ENCODE measurements at places on chromosomes 4 and X.

DNA sequence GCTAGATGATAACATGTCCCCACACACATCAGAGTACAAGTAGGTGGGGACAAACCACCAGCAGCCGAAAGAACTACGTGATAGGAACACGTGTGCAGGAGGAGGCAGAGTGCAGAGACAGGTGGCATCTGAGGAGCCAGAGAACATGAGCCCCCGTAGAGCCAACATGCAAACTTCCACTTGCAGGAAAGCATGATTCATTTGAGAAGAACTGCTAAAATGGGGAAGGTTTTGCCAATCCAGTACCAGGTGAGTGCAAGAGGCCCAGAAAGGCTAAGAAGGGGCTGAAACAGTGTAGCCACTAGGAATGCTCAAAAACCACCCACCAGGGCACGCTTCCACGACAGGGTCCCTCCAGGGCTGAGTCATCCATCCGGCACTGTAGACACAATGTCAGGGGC, 149.8 kb upstream of the TENM3 start:
- DNase-seq: no peak

GRCh38 chr4:185566972-185567371, 31.7 kb upstream of the PDLIM3 start:
- no peak for DNase-seq

GRCh38 chr4:26467724-26468123, 22.6 kb downstream of the CCKAR start:
- no peak for DNase-seq

DNA sequence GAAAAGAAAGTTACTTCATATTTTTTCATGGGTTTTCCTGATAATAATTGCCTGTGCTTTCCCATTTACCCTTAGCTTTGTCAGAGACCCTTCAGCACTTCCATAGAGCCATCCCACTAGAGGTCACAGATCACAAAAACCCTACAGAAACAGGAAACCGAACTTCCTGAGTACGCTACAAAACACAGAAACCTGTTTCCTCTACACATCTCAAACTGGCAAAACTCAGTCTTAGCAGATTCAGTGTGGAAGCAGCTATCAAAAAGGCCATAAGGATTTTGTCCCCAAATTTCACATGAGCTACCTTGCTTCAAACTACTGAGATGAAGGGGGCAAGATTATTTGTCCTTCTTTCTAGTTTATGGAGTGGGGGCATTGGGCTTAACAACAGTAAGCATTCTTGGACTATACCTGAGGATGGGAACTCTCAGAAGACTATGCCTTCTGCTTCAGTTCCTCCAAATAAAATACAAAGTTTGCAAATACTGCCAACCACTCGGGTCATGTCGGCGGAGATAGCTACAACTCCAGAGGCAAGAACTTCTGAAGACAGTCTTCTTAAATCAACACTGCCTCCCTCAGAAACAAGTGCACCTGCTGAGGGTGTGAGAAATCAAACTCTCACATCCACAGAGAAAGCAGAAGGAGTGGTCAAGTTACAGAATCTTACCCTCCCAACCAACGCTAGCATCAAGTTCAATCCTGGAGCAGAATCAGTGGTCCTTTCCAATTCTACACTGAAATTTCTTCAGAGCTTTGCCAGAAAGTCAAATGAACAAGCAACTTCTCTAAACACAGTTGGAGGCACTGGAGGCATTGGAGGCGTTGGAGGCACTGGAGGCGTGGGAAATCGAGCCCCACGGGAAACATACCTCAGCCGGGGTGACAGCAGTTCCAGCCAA, at the start of gene MMRN1:
Gene MMRN1 (plus strand): TSS at position 206 of the 902 bp plus-strand sequence. CDS start 118 bp downstream, at position 324.
- DNase-seq: no peak

- DNase-seq: no peak
These were observed 478.5 kb downstream of the INPP4B start for GRCh38 chr4:142367418-142368180.

- DNase-seq: no peak
These were observed 1.8 kb downstream of the PCSK1N start for GRCh38 chrX:48833542-48834138.

DNA sequence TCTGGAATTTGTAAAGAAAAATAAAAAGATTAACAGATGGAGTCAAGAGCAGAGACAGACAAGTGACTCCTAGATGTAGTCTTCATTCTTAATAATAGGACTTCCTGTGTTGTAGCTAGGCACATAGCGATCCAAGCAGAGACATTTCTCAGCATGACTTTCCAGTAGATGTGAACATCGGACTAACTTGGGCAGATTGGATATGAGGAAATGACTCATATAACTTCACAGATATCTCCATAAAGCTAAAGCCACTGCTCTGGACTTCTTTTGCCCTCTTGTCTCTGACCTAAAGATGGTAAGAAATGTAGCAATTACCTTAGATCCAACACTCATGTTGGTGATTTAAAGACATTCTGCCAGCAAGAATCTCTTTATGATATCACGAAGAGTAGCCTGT, 131.7 kb downstream of the EPHA5 start:
- DNase-seq: no peak

DNA sequence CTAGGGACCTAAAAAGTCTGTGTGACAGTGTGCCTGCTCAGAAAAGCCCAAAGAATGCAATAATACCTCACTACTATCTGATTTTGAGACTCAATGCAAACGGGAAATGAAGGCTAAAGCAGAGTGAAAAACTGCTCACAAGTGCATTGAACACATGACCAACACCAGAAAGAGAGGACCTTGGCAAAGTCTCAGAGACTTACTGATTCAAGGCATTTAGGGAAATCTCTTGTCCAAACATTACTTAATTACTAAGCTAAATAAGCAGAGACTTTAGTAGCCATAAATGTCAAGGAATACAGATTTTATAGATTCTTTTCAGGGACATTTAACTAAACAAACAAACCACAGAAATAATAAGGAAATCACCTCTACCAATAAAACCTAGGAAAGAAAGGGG, 916.0 kb downstream of the FSTL5 start:
- no peak for DNase-seq

GRCh38 chrX:146186540-146186939, 368.9 kb downstream of the SLITRK2 start:
- DNase-seq: no peak

DNA sequence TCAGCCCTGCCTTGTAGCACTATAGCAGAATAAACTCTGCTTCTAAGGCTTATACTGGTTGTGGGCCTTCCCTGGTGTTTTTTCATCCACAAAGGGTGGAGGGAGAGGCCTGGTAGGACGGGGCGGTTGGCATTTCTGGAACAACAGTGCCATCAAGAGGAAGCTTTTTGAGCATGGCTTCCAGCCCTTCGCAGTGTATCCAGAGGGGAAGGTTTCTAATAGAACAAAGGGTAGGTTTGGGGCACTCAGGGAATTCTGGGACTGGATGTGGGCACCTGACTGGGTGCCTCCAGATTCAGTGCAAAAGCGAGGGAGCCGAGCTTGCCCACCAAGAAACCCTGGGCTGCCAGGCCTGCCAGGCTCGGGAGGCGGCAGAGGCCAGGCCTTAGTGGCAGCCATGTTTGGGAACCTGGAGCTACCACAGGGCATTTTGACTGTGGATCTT, 229.6 kb upstream of the AGTR2 start:
- no peak for DNase-seq

- DNase-seq: no peak
These were observed 49.5 kb upstream of the HELT start for GRCh38 chr4:184968784-184969201.

DNA sequence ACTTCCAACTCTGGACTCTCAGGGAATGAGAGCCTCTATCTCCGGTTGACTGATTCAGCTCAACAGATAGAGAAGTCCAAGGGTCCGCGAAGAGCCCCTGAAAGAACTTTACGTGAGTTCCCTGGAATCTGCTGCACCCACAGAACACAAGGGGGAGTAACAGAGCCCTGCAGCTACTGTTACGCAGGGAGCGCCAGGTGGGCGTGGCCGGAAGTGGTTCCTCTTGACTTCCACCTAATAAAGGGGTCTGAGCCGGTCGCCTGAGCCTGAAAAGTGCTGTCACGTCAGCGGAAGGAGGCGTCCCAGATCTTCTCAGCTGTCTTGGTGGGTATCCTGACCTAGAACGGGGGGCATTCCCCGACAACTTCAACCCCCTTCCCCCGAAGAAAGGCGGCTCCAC, at the start of gene MAGEB6:
Gene MAGEB6 (plus strand): TSS at position 237 of the 400 bp plus-strand sequence. CDS start 1,407 bp downstream, outside the sequence.
- no peak for DNase-seq

DNA sequence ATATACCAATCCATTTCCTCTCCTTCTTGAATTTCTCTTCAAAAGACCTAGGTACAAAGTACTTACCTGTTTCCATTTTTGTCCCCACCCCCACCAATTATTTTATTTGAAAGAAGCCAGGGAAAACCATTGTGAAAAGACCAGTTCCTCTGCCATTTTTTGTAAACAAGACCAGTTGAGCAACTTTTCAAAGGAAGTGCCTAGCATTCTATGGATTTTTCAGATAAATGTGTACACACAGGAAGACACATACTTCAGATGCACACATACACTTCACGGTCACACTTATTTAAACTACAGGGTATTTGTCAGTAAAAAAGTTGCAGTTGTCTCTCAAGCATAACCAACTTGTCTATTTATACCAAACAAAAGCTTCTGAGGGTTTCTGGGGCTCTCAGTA, 587.2 kb upstream of the KLHL4 start:
- no peak for DNase-seq

DNA sequence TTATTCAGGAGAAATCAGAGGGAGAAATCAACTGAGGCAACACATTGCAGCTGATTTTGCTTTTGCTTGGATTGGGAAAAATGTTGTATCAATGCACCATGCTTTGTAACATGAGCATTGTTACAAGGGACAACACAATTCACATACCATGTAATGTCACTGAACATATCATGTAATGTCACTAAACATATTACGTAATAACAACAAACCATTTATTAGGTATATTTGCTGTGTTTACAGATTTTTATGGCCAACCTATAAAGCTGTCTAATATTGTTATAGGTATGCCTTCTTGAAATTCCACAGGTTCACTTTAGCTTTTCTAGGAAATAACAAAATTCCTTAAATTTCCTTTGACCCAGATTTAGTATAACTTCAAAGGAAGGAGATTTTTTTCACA, 5.0 kb upstream of the HERC3 start:
- no peak for DNase-seq

DNA sequence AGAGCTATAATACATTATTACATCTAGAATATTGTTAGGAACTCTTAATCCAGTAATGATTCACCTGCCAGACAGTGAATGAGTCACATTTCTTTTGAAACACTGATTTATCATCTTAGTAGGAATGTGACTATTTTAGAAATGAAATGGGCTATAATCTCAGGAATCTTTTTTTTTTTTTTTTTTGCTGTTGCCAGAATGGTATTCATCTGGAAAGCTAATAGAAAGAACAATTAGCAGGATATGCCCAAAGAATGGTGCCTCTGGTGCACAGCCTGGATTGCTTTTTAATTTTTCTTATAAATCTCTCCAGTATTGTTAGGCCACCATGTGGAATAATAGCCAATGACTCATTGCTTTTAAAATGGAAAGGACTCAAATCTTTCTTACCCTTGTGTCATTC, 181.1 kb upstream of the SMIM31 start:
- no peak for DNase-seq

- peak; percentile 15 for DNase-seq
These were observed 586 bp downstream of the HERC5 start for GRCh38 chr4:88457307-88458103.

DNA sequence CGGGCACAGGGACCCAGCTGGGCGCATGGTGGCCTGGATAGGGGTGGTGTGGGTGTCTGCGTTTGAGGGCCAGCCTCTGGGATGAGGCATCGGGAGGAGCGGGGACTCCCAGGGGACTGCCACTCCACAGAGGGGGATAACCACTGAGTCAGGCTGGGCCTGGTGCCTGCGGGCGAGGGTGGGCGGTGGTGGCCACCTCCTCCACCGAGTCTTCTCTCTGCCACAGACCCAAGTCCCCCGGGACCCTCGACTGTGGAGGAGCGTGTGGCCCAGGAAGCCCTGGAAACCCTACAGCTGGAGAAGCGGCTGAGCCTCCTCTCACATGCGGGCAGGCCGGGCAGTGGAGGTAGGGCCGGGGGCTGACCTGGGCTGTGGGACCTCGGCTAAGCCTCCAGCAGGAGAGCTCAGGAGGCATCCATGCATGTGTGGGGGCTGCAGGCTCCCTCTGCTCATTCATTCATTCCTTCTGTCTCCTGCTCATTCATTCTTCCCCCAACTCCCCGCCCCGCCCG, 26.4 kb downstream of the DOK7 start:
- no peak for DNase-seq

- DNase-seq: no peak
These were observed 1528.3 kb upstream of the AGA start for GRCh38 chr4:178970433-178971140.

GRCh38 chr4:186807808-186808629, 84.4 kb upstream of the FAT1 start:
- DNase-seq: no peak

DNA sequence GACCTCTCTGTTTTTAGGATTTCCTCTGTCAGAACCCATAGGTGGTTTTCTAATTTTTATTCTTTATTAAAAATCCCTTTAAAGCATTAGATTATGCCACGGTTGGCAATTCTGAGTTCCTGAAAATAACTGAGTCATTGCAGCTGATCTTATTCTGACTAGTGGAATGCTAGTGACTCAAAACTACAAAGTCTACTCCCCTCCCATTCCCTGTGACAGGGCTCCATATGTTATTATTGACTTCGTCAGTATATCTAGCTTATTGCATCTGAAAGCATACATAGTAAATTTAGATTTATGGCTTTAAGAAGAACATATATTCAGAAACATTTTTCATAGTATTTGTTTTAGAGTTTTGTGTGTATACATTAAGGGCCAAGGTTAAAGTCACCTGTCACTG, 38.5 kb downstream of the HERC3 start:
- DNase-seq: no peak

DNA sequence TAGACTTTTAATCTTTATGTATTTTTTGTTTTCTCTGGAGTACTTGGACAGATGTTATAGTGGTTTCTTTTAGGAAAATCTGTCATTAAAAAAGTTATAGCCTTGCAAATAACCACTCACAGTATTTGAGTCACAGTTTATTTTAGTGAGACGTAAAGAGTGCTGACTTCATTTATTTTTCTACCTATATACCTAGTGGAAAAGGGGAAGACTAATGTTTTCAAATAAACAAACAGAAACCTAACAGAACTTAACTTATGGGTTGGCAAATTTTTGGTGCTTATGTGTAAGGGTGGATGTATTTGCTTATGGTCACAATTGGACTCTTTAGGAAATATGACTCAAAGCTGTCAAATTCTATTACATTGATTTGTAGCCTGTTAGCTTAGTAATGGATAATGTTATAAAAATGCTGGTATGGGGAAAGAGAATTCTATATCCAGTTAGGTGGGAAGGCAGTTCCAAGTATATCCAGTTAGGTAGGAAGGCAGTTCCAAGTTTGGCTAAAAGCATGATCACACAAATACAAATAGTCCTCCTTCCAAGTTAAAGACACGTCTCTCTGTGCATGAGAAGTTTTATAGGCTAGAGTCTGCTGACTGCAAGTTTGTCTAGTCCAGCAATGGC, 61.9 kb downstream of the SLC9A6 start:
- no peak for DNase-seq

- no peak for DNase-seq
These were observed 483.2 kb downstream of the SMARCA1 start for GRCh38 chrX:129040124-129040523.
